OCI-M1 (cell line): ENCODE measurements at places on chromosomes 13 and 19.
A peak's percentile ranks its signal among the peaks of the same experiment; 100 is the strongest.

GRCh38 chr13:41579168-41579567 lies 121.8 kb downstream of the RGCC start:
- no peak for DNase-seq

GRCh38 chr19:2625434-2625833 lies 77.1 kb downstream of the GNG7 start:
- DNase-seq, result no peak

GRCh38 chr13:97366172-97366688 lies 67.7 kb upstream of the RAP2A start:
- DNase-seq, result peak; percentile 5

DNA sequence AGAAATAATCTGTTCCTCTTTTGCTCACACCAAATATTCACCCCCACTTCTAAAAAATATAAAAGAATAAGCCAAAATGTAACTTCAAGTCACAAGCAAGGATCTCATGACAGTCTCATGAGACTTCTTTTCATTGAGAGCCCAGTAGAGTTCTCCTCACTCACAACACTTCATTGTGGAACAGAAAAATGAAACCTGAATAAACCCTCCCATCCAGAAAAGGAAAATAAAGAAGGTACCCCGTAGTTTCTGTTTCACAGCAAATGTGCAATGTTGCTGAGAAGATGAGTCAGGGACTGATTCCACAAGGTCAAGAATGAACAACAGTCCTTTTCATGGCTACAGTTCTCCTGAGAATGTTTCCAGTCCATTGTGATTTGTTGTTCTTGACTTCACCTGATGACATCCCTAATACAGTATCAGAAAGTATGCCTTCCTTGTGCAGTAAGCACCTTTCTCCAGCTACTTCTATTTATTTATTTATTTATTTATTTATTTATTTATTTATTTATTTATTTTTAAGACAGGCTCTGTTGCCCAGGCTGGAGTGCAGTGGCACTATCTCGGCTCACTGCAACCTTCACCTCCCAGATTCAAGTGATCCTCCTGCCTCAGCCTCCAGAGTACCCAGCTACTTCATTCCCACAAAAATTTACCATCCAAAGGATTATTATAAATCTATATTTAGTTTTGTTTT lies 6.4 kb upstream of the ZNF841 start:
- DNase-seq, result peak; percentile 26

GRCh38 chr19:47561440-47562057 lies 11.4 kb downstream of the ZNF541 start:
- no peak for DNase-seq

GRCh38 chr19:17149393-17150135 lies 65.6 kb upstream of the USE1 start:
- DNase-seq, result no peak
